Esophagus muscularis mucosa (tissue), 4 donors: ENCODE measurements at places on chromosomes 2 and 18.

DNA sequence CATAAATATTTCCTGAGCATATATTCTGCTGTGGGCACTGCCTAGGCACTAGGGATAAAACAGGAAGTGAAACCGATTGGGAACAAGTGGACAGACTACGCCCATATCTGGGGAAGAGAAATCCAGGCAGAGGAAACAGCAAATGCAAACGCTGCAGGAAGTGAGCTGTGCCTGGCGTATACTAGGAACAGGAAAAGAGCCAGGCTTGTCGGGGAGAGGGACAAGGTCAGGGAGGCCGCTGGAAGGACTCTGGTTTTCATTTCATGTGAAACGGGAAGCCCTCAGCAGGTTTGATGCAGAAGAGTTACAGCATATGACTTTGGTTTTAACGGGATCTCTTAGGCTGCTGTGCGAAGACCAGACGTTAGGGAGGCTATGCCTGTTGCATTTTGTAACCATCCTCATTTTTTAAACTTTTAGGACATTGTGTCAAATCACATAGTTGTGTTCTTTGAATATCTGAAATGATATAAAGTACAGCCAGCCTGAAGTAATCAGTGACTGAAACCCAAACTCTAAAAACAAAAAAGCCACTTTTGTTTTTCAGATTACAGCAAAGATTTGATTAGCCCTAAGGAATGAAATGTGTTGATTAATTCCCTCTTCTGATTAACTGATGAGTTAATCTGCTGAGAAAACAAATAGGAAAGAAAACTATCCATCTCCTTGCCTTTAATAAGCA lies 110.2 kb upstream of the PIEZO2 start:
- DNase-seq, result no peak

GRCh38 chr18:21242141-21242779 lies at the start of gene GREB1L:
TSS of gene GREB1L (plus strand) at chr18:21242232. CDS start at chr18:21383519, 141,287 bp downstream.
- no peak for DNase-seq

- DNase-seq, result no peak
These were observed 4.6 kb downstream of the PPP1R7 start for GRCh38 chr2:241154915-241155314.

GRCh38 chr2:63544017-63544627 lies 44.2 kb downstream of the WDPCP start:
- no peak for DNase-seq

- no peak for DNase-seq
These were observed 335 bp downstream of the HES6 start for GRCh38 chr2:238239543-238239862.

DNA sequence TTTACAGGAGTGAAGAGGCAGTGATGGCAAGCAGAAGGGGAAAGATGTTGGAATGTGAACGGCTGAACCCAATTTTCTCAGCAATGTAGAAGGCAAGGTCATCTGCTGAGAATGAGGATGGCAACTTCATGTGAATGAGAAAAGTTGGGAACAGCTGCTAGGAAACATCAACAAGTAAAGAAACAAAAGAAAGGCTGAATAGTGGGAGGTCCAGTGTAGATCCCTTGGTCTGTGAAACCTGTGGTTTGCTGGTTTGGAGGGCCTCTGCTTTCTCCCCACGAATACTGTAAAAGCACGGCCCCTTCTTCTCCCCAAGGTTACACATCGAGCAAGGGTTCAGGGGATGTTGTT lies 27.4 kb downstream of the MARCHF4 start:
- peak; percentile 14 for DNase-seq

DNA sequence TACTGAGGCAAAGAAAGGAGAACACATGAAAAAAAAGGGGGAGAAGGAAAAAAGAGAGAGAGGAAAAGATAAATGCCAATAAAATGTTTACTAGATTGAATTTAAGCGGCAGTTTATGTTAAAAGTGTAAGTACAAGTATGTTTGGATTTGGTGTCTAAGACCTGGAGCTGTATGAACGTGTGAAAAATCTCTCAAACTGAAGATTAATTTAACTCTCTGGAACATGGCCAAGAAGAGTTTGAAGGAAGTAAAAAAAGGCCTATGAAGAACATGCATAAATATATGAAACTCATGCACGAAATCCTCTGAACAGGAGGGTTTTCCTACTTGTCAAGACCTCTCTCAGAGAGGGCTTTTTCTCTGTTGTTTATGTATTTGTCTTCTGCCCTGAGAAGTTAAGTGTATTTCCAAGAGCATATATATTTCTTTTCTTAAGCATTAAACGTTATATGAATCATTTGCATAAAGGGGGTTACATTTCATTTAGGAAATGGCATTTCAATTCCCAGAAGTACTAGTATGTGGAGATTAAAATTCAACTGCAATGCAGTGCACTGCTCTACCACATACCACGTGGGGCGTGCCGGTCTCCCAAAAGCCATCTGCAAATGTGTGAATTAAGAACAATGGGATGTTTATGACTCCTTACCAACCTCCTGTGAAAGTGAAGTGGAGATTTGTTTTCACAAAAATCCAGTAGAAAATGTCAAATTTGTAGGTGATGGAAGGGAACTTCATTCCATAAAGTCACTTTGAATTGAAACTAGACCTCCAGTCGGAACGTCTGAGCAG lies 281.1 kb upstream of the TRIB2 start:
- no peak for DNase-seq

DNA sequence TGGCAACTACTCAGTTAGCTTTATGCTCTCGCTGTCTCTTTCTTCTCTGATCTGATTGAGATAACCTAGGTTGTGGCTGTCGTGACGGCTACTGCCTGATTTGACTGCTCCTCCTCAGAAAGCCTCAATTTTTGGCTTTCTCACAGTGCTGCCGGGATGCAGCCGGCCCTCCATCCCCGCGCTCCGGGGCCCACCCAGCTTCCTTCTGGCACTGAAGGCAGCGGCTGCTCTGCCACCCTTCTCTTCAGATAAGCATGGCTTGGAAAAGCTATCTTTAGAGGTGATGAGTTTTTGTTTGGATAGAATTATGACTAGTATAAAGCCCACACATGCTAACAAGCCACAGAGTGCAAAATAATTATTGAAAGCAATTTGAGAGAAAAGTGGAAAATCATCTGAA lies 102.5 kb downstream of the DPP4 start:
- no peak for DNase-seq

- DNase-seq, result no peak
These were observed 252.9 kb downstream of the RNF152 start for GRCh38 chr18:61639886-61640285.

DNA sequence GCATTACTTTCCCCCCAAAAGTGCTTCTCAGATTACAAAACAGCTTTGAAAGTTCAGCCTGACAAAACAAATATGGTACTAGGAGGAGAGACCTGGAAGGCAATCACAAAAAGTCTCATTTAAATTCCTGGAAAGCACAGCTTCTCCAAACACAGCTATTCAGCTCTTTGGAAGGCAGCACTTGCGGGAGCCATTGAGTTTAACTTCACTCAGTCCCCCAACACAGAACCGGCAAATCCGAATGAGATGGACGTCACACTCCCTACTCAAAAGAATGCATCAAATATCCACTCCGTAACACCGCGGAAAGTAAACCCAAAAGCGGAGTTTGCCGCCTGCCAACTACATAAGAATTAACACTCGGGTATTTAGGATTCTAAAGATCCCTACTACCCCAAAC lies 638 bp downstream of the ST6GAL2 start:
- DNase-seq, result no peak

DNA sequence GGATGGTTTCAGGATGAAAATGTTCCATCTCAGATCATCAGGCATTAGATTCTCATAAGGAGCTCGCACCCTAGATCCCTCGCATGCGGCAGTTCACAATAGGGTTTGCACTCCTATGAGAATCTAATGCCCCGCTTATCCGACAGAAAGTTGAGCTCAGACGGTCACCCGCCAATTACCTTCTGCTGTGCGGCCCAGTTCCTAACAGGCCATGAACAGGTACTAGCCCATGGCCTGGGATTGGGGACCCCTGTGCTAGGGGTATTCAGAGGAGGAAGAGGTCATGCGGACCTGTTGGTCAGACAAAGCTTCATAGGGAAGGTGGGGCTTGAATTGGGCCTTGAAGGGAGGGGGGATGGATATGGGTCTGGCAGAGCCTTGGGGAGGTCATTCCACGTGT lies 4.4 kb upstream of the BUB1 start:
- DNase-seq, result no peak

GRCh38 chr2:215500466-215500865 lies 64.6 kb upstream of the FN1 start:
- no peak for DNase-seq

DNA sequence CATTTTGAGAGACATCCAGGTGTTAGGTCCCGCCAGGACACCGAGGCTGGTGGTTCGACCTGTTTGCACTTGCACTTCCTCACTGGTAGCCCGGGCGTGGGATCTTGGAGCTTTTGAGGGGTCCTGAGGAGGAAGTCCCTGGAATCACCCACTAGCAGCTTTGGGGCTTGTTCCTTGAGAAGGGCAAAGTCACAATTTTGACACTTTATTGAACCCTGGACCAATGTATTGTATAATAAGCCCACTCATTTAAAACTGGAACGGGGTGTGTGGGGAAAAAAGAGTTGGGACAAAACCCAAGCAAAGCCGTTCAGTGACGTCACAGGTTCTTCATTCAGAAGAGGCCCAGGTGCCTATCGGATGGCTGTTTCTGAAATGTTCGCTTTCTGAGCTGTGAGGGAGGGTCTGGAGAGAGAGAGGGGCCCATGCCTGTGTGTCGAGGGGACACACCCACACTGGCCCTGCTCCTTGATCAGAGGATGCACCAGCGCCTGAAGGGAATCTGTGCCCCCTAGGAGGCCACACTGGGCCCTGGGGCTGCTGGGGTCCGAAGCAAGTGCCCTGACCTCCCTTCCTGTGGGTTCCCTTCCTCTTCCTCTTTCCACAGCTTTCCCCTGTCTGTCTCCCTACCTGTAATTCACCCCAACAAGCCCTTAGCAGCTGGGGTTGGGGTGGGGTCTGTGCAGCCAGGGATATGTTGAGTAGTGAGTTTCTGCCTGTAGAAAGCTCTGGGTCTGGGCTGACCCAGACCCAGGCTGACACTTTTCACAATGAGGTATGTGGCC lies 2.6 kb downstream of the LPIN1 start:
- no peak for DNase-seq

- no peak for DNase-seq
These were observed 925 bp downstream of the SESTD1 start for GRCh38 chr2:179263446-179264367.

DNA sequence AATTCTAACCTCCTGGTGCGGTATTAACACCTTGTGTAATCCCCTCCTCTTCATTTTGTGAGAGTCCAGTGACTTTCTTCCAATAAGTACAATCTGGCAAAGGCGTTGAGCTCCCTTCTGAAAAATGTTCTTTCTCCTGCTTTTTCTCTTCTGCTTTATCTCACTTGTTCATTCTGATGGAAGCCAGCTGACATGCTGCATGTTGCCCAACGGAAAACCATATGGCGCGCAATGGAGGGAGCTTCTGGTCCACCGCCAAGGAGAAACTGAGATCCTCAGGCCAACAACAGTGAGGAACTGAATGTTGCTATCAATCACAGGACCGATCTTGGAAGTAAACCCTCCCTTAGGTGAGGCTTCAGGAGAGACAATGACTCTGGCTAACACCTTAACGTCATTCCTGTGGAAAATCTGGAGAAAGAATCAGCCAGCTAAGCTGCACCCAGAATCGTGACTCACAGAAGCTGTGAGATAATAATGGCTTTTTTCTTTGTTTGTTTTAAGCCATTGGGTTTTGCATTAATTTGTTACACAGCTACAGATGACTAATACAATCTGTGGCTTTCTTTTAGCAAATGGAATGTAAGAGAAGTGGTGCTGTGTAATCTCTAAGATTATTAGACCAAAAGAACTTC lies 1323.9 kb upstream of the DDX18 start:
- no peak for DNase-seq

- no peak for DNase-seq
These were observed 14.0 kb downstream of the FER1L5 start for GRCh38 chr2:96656540-96656939.

GRCh38 chr2:12081481-12082210 lies 335.2 kb downstream of the LPIN1 start:
- no peak for DNase-seq

- no peak for DNase-seq
These were observed at the start of gene ZBTB14 for GRCh38 chr18:5295231-5295920. TSS of gene ZBTB14 (minus strand) at chr18:5295726. CDS start at chr18:5293246, 2,480 bp downstream.

DNA sequence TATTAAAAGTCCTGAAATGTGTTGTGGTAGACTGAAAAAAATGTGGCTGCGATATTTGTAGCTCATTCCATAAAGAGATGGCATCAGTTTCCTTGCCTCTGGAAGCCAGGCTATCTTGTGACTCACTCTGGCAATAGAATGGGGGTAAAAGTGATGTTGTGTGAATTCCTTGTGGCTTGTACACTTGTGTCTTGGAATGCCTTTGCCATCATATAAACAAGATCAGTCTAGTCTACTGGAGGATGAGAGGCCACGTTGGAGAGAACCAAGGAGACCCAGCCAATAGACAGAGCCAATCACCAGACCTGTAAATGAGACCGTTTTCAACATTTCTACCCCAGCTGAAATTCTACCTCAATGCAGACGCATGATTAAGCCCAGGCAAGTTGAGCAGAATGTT lies 254.1 kb downstream of the TRIB2 start:
- no peak for DNase-seq

GRCh38 chr2:48114256-48114655 lies 208.0 kb upstream of the FBXO11 start:
- DNase-seq, result no peak

GRCh38 chr2:229761663-229762062 lies 47.3 kb upstream of the DNER start:
- DNase-seq, result no peak

GRCh38 chr18:79260510-79260909 lies 135.2 kb upstream of the NFATC1 start:
- no peak for DNase-seq

GRCh38 chr2:200677721-200678532 lies 92.1 kb downstream of the AOX1 start:
- DNase-seq, result peak; percentile 89

- DNase-seq, result no peak
These were observed 179.2 kb downstream of the TTC32 start for GRCh38 chr2:19722531-19722971.

DNA sequence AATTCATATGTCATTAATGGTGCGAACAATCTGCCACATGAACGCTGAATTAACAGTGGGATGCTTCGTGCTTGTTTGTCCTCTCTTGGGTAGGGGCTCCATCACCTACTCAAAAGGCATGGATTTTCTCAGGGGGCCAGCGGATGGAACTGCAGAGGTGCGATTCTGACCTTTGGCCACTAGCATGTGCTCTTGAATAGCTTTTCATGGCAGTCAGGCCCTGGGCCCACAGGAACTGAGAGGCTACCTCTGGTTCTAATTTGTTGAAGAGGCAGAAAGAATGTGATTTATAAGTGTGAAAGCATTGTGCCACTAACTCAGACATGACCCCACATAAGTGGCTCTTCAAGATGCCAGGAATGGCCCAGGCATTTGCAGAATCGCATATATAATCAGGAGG lies 283.2 kb downstream of the INSIG2 start:
- no peak for DNase-seq
